ENCODE measurements at places on chromosomes 6 and 20.

DNA sequence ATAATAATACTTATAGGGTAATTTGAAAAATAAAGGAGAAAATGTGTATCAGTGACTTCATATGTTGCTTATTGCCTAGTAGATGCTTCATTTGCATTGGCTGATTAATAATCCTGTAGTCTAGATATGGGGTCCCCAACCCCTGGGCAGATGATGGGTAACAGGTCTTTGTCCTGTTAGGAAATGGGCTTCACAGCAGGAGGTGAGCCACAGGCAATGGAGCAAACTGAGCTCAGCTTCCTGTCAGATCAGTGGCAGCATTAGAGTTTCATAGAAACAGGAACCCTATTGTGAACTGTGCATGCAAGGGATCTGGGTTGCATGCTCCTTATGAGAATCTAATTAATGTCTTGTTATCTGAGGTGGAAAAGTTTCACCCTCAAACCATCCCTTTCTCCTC is 1049.5 kb upstream of the EPHA7 start:
- no peak for DNase-seq

GRCh38 chr6:159109391-159109790 is 59.8 kb upstream of the FNDC1 start:
- DNase-seq, result no peak

DNA sequence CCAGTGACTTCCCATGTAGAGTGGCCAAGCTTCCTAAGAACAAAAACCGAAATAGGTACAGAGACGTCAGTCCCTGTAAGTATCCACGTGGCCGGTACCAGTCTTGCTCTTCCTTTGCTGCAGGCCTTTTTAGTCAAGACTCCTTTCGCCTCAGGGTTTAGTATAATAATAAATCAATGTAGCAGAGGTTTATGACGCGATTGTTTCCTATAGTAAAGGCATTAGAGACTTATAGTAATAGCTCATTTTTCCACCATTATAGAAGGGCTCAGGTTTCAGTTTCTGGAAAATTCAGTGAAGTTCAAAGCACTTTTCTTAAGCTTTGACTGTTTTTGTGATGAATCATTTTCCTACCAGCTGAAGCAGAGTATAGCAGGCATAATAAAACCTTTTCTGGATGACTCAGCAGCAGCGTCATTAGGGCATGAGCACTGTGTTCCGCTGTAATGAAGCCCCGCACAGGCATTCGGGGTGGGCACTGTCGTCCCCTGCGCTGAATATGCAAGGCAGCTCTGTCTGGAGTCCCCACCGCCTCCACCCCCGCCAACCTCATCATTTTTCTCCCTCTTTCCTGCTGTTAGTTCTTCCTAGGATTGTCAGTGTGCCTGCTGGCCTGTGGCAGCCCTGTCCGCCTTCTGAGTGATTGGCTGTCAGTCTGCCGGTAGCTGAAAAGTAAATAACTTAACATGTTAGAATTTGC is 51.3 kb downstream of the PTPN1 start:
- DNase-seq, result no peak

DNA sequence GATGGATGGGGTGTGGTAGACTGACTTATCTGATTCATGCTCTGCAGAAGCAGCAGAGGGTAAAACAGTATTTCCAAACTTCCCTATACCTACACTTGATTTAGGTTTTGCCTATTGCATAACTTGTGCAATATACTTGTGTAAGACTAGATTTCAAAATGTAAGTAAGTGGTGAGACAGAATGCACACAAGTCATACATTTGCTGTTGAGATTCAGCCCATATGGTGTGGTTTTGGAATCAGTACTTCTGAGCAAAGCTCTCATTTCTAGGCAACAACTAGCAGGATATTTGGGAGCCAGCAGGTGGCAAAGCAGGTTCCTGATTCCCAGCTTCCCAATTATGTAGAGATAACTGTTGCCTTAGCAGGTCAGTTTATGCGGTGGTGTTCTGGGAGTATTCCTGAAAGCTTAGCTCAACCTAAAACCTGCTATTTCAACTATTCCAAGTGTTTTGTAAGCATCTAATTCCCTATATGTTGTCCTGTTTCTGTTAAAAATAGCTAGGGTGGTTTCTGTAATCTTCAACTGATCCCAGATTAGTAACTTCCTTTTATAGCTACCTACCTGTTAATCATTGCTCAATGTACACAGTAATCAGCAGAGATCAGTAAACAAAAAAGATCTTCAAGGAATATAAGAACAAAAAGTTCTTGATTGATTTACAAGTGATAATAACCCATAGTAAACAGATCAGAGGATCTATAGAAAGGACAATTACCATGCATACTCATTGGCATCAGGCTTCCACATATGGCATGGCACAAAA is 8.5 kb upstream of the FABP7 start:
- DNase-seq, result no peak

DNA sequence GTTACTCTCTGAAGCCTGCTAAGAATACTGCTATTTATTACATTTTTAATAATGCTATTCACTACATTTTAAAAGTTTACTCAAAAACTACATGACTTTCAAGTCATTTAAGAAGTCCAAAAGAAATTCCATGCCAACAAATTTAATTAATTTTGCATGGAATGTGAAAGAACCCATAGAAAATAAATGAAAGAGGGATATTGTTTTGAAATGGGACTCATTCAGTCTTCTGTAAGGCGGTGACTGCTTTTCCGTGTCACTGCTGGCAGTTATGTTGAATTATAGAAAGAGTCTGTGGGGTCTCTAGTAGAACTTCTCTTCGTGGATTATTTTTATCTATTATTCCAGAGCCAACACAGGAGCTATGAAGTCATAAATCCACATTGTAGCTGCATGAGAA is 211.2 kb downstream of the LAMA2 start:
- DNase-seq, result no peak

GRCh38 chr6:108203189-108204112 is 37.6 kb downstream of the NR2E1 start:
- no peak for DNase-seq

DNA sequence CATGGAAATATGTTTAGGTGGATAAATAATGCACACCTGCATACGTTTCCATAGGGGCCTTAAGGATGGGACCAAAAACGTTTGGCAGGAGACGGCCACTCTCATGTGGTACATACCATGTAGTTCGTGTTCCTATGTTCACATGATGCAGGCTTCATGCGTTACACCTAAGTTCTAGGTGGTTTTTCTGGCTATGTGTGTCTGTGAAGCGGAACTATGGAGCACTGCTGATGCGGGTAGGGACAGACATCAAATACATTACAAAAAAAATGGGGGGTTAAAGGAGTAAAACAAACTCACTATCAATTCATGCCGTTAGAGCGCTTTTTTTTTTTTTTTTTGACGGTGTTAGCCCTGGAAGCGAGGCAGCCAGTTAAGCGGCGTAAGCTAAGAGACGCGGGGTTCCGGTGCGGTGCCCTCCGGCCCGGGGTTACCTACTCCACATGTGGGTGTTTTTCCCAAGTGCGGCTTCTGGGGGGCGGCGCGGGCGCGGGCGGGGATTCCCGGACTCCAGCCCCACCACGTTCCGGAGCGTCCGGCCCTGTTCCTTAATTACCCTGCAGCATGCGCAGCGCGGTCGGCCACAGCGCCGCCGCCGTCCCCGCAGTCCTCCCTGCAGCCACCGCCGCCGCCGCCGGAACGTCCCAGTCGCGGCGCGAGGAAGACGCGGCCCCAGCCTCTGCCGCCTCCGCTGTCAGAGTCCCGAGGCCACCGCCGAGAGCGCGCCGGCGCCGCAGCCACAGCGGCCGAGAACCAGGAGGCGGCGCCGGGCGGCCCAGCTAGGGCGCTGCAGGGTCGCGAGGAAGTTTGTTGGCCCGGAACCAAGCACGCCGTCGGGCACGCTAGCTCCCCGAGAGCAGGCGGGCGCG is 648 bp downstream of the COL19A1 start:
- peak; percentile 68 for DNase-seq

DNA sequence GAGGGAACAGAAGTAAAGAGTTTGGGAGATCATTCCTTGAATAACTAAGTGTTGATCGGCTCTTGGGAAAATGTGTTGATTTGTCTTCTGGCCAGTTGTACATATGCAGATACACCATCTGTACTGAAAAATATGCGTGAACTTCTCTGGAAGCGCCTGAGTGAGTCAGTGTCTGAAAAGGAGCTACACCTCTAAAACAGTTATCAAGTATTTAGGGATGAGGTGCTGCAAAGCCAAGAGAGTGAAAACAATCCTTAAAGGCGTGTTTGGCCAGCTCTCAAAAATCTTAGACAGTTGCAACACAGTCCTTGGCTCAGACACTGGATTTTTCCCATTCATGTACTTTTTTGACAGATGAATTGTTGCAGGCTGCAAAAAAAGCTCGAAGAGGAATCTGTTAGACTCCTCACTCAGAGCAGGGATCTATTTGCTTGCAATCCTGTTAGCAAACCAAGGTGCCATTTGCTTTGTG is 61.3 kb downstream of the BMP6 start:
- DNase-seq, result no peak

DNA sequence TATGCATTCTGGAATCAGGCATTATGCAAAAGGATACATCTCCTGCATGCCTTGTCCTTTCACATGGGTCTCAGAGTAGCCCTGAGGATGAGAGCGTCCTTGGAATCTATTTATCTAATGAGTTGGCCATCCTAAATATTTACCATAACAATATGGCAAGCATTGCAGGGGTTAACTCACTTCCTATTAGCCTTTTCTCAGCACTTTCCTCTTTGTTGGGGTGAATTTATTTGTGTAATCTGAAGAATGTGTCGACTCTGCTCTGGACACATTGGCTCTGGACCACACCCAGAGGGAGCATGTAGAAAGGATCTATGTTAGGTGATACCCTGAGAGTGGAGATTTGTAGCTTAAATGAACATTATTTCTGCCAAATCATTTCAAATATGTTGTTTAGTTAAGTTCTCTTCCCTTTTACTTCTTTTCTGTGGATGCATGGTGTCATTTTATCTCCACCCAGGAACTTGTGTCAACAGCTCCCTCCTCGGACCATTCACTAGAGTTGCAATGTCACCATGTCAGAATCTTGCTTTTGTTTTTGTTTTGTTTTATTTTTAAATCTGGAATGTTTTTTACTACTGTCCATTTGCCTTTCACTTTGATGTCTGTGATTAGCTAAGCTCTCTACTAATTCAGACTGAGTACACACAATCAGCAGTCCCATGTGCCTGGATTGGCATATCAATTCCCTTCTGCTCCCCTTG is 757.0 kb upstream of the MMS22L start:
- DNase-seq, result no peak

DNA sequence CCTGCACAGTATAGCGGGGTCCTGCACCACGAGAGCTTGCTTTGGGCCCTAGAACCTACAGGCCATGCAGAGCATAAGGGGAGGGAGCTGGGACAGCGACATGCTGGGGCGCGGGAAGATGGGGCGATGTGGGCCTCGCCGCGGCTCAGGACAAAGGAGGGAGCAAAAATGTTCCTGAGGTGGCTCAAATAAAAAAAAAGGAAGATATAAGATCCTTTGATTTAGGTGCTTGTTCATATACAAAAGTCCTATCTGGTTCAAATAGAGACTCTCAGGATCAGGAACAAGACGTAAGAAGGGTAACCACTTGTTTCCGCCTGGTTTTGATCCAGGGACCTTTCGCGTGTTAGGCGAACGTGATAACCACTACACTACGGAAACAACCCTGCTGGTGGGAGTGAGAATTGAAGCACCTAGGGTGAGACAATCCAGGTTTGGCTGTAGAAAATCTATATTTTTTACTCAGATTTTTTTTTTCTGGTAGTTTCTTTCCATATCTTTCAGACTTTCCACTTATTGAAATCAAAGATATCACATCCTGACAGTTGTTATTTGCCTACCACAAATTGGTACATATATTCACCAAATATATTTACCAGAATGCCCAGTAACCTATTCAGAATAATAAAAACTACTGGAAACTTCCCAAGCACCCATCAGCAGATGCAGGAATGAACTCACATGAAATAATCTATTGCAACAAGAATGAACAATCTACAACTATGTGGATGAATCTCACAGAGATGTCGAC is 177.9 kb upstream of the ZNF184 start:
- peak; percentile 79 for DNase-seq

GRCh38 chr6:70163795-70164194 is 139.1 kb downstream of the COL9A1 start:
- DNase-seq, result no peak

GRCh38 chr6:82361631-82362030 is 2.0 kb upstream of the TPBG start:
- DNase-seq, result no peak

GRCh38 chr6:22313796-22314195 is 17.0 kb upstream of the PRL start:
- DNase-seq, result no peak

DNA sequence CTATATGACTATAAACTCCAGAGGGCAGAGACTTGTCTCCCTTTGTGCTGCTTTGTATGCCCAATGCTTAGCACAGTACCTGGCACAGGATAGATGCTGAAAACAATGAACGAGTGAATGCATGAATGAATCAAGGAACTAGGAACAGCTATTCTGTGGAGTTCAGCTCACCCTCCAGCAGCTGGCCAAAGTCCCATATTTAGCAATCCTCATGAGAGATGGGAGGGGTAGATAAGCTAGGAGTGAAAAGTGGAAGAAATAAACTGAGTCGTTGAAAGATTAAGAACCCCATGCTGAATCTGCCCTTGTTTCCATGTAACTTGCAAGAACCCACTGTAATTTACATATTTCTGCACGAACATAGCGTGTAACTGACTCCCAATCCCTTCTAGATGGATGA is 106.5 kb downstream of the MAFB start:
- no peak for DNase-seq

DNA sequence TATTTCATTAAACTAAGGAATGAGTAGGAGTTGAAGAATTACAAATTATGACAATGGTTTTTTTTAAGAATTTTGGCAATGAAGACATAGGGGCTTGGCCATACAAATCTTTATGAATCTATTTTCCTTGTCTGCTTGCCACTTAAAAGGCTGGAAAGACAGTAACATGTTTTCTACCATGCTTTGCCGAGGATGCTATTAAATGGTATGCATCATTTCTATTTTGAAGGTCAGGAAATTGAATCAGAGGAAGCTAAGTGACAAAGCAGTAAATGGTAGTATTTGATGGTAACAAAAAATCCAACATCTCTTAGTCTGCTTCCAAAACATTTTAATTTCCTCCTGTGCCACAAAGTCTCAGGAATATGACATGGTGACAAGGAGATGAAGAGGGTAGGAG is 287.2 kb downstream of the RFPL4B start:
- no peak for DNase-seq

DNA sequence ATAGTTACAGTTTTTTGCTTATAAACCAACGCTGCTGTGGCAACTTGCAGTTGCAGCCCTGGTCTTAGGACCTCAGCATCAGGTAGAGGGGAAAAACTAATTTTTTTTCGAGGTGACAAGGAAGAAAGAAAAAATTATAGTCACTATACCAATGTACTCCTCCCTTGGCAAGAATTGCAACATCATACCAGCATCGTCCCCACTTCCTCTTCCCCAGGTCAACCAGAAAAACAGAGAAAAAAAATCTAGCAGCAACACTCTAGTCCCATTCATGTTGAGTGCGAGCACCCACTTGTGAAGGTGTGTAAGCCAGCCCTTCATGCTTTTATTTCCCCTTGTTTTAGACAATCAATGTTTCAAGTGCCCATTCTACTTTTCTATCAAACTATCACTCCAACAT is 13.1 kb upstream of the DCBLD1 start:
- DNase-seq, result no peak

DNA sequence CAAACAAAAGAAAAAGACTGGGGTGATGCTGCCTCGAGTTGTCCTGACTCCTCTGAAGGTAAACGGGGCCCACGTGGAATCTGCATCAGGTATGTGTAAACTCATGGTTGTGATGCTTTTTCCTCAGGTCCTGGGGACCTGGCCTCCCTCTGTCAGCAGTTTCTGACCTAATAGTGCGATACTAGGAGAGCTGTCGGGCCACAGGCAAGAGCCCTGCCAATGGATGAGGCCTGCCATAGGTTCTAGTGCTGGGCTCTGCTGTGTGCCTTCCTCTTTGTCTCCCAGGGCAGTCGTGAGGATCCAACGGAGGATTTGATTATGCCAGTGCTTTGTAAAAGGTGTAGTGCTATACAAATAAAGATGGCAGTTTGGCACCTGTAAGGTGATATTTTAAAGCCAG is 71.2 kb downstream of the ASXL1 start:
- no peak for DNase-seq

All from WTC11 (cell line).